ENCODE measurements at places on chromosomes 4 and X. TPM values are rescaled to one million over a fixed set of nuclear protein-coding genes. Genes with fewer than 3 reads are reported as not detected.

The GK gene
- 10.0 TPM for total RNA-seq

The NOCT gene
- total RNA-seq = 19.0 TPM

The PORCN gene
- 11.2 TPM for total RNA-seq

The KCNE5 gene
- total RNA-seq = not detected

GRCh38 chrX:120697053-120697452, 67.2 kb upstream of the C1GALT1C1 start:
- no peak for DNase-seq

DNA sequence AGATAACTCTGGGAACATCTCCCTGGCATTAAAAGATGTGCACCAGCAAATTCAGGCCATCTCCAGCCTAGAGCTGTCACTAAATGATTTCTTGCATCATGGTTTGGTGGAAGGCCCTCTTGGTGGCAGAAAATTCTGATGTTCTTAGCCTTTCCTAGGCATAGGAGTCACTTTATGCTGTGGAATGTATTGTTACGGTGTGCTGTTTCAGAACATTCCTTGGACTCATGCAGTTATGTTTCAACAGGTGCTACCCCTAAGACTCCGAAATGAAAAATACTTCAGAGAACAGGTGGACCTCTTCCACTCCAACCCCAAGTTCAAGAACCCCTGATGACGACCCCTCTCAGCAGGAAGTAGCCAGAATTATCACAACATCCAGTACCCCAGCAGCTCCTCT, 20.3 kb upstream of the PAPSS1 start:
- no peak for DNase-seq

- no peak for DNase-seq
Observed at GRCh38 chrX:53479301-53479700, 45.1 kb upstream of the HSD17B10 start.

- DNase-seq = no peak
Observed at GRCh38 chr4:73224886-73225285, 33.7 kb downstream of the ANKRD17 start.

DNA sequence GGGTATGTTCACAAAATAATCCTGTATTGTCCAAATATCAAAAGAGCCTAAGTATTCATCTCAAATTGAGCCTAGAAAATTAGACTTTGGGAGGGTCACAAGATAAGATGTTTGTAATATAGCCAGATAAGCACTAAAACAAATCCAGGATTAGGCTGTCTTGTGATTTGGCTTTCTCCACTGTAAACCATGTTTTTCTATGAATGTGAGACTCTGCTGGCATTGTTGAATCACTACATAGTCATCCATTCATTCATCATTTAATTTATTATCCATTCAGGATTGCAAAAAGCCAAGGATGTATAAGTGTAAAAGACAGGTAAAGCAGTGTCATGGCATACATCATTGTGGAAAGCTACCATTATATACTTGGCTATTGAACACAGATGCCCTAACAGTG, 148.0 kb downstream of the GRID2 start:
- no peak for DNase-seq

GRCh38 chr4:175407926-175408325, 404.1 kb downstream of the GPM6A start:
- no peak for DNase-seq
